ENCODE measurements at places on chromosomes 3 and 15.
A peak's percentile ranks its signal among the peaks of the same experiment; 100 is the strongest.

DNA sequence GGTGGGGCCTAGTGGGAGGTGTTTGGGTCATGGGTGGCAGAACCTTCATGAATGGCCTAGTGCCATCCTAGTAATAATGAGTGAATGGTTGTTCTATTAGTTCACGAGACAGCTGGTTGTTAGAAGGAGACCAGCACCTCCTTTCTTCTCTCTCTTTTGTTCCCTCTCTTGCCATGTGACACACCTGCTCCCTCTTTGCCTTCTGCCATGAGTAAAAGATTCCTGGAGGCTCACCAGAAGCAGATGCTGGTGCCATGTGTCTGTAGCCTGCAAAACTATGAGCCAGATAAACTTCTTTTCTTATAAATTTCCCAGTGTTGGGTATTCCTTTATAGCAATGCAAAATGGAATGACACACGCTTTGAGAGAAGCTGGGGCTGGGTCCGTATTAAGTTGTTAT, 89.0 kb upstream of the SLC4A7 start:
- DNase-seq: no peak

DNA sequence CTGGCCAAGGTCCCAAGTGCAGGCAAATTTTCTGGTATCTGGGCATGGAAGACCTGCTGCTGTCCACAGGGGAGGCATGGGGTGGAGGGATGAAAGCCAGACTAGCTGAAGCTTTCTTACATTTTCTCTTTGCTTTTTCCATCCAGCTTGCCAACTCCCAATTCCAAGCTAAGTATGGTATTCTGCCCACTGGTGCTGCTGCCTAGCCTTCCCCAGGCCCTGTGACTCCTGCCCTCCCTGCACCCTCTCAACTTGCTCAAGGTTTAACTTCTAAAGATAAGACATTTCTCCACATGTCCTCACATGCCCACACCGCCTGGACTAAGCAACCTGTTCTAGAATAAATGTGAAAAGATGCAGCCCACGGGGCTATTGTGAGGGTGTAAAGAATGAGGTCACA, 59.5 kb upstream of the HACD2 start:
- DNase-seq: no peak

- DNase-seq: no peak
Observed at GRCh38 chr3:100088735-100089368, 25.4 kb downstream of the FILIP1L start.

DNA sequence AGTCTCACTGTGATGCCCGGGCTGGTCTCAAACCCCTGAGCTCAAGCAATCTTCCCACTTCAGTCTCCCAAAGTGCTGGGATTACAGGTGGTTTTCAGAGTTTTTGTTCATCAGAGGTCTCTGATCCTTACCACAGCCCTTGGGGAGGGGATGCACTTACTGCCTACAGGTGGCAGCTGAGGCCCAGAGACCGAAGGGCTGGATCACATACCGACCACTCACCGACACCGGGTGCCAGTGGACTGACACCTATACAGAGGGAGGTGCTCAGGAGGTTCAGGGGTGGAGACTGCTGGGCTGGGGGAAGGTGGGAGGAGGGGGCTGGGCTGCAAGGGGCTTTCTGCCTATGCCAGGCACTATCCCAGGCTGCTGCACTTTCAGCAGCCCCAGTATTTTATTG, 19.5 kb downstream of the DUSP7 start:
- no peak for DNase-seq

GRCh38 chr15:77630956-77631744, 1.6 kb downstream of the LINGO1 start:
- no peak for DNase-seq

GRCh38 chr3:60935709-60936108, 315.5 kb downstream of the FHIT start:
- no peak for DNase-seq

- DNase-seq: no peak
Observed at GRCh38 chr3:172156586-172156955, 117.2 kb downstream of the FNDC3B start.

DNA sequence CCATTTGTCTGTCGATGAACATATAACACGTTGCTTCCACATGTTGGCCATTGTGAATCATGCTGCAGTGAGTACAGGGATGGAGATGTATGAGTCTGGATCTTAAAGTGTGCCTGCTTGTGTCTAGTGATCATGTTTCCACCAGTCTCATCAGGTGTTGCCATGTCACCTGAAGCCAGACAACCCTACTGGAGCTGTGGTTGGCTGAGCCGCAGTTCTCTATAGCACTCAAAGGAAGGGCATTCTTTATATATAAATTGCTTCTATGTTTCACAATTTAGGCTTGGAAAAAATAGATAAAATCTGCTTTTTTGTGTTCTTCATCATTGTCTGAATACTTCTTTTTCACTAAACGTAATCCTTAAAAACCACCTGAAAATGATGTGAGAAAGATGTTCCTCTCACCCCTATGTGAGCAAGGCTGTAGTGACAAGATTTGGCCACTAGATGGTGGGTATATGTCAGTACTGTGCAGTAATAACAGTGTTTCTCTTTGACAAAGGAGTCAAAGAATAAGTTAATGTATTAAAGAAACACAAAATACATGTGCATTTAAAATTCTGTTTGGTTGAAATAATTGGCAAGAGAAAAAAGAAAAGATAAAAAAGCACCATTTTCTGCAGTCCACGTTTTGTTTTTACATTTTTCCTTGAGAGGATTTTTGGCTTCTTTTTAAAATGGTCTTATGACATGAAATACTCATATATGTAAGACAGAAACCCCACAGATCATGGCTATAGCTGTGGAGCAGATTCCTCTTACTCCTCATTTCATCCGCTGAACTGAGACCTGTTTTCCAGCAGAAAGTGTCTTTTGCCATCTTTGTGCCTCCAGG, 394.5 kb upstream of the DPPA4 start:
- peak; percentile 39 for DNase-seq

DNA sequence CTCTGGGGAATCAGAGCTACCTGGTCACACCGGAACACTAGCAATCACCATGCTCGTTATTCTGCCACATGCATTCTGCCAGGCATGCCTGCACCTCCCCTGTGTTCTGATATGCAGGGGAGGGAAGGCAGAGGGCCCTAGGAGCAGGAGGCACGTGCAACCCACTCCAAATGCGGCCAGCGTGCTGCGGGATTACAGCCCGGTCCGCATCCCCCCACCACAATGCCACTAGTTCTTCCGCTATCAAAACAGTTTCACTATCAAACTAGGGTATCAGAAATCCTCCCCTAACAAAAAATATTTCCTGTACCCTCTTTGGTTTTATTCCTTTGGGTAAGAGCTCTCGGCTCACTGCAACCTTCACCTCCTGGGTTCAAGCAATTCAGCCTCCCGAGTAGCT, 223.2 kb upstream of the IGF1R start:
- no peak for DNase-seq

- DNase-seq: no peak
Observed at GRCh38 chr15:50503144-50503543, 43.3 kb downstream of the USP50 start.

- DNase-seq: no peak
Observed at GRCh38 chr3:8189051-8189450, 312.6 kb upstream of the LMCD1 start.

DNA sequence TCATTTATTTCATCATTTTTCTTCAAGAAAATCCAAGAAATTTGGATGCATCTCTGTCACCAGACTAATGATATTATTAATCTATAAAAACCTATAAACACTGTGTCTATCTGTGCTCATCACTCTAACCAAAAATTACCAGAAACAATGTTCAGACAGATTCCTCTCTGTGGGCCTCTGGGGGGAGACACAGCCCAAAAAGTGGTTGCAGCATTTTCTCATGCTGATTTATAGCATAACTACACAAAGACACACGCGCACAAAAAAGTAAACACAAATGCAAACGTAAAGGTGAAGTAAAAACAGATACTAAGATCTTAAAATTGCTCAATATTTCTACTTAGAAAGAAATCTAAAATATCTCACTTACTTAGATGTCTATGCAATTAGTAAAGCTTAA, 976.0 kb downstream of the GBE1 start:
- DNase-seq: peak; percentile 7

DNA sequence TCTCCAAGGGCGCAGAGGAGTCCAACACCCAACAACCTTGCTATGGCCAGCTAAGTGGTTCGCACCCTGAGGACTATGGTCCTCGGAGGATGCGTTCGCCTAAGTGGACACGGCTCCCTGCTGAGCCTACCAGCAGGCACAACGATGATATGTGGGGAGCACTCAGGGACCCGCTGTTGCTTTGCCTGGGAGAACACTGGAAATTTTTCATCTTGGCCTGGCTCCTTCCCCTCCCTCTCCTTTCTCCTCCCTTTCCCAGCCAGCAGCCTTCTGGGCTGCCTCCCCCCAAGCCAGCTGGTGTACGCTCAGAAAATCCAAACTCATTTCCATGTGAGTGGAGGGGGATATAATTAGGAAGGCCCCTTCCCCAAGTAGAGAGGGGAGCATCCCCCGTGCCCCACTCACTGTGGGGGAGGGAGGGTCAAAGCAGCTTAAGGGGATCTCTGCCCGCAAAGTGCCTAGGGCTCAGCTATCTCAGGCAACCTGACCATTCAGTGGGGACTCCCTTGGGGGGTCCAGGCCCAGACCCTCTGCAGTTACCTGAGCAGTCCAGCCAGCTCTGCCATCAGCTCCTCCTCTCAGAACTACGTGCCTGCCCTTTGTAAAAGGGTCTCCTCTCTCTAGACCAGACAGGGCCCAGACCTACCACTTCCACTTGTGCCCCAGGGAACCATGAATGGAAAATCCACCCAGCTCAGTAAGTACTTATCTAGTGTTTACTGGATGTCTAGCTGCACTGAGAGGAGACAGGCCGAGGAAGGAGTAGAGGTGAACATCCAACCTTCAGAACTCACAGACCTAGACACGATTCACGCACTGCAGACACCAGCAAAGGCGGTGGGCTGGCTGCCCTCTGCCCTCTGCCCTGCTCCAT, 742 bp upstream of the SEMA7A start:
- DNase-seq: no peak

GRCh38 chr3:171649911-171650592, 160.2 kb downstream of the PLD1 start:
- DNase-seq: no peak

DNA sequence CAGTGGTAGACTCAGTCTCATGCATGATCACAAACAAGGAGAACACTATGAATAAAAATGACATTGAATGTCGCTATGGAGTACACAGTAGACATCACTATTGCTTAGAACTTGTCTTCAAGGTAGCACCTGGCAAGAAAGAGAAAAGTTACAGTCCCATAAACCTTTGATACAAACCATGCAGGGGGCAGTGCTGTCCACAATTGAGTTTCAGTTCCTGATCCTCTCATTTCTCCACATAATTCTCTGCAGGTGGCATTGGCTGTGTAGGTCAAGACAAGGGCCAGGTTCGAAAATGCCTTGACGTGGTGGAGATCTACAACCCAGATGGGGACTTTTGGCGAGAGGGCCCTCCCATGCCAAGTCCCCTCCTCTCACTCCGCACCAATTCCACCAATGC, 47.9 kb downstream of the KBTBD12 start:
- no peak for DNase-seq

DNA sequence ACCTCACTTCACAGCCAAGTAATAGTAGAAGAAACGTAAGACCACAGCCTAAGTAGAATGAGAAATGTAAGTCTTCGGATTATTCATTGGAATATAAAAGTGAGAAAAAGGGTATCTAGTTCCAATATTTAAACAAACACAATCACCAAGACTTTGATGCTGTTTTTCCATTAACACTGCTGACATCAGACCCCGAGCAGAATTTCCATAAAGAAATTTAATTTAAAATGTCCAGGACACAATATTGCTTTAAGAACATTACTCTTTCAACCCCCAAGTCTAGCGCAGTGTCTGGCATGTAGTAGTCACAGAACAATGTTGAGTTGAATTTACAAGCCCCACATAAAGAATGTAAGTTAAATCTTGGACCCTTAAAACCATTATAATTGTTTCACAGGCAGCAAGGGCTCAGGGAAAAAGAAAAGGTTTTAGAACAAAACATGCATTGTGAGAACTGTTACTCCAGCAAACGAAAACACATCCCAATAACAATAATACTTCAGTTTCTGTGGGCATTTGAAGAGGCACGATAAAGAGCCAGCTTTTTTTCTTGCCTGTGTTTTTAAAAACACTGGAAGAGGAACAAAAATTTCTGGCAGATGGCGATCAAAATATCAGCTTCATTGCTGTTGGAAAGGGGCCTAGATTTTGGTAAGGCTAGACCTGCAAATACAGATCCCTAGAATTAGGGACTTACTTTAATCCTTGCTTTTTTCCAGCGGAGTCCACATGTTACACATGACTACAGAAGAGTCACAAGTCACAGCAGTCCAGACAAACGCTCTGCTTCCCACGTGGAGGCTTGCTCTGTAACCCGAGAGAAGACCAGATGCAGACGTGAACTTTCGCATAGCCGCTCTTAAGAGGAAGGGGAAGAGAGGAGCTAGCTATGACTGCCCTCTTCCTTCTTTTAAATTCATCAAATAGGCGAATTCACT, 77.9 kb upstream of the IGSF10 start:
- no peak for DNase-seq

GRCh38 chr15:67753891-67754290, 71.4 kb upstream of the SKOR1 start:
- DNase-seq: no peak

GRCh38 chr3:159584421-159584820, 404.2 kb upstream of the IL12A start:
- no peak for DNase-seq

GRCh38 chr3:43063114-43063513, 42.8 kb downstream of the POMGNT2 start:
- DNase-seq: no peak

DNA sequence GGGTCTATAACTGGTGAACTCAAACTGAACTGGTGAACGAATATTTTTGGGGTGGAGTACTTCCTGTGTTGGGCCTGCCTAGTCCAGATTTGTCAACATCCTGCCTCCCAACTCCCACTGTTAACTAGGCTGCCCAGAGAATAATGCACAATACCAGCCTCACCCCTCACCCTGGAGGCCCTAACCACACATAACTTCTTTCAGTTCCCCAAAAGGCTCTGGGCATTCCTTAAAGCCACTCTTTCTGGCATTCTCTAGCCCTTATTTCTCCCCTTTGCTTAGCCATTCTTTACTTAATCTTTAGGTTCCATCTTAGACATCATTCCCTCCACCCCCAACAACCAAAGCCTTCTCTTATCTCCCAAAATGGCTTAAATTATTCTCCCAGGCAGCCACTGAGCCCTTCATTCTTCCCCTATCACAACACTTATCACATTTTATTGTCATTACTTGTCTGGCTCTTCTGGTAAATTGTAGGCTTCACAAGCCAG, 9.1 kb upstream of the SEC11A start:
- DNase-seq: no peak

GRCh38 chr15:79896131-79896633, 632 bp downstream of the MTHFS start:
- peak; percentile 10 for DNase-seq

- no peak for DNase-seq
Observed at GRCh38 chr3:9211155-9211950, 38.1 kb downstream of the SRGAP3 start.

- DNase-seq: no peak
Observed at GRCh38 chr3:8647137-8647985, 2.8 kb upstream of the SSUH2 start.

- no peak for DNase-seq
Observed at GRCh38 chr15:39918688-39919385, 1.2 kb downstream of the GPR176 start.

Data from NCI-H748 treated with DMSO at 0.1 percent for 48 hours (cell line).